ENCODE measurements at places on chromosomes 4 and X.

GRCh38 chr4:139736274-139736660 lies 70.6 kb downstream of the MGST2 start:
- DNase-seq = no peak

GRCh38 chrX:72540318-72540717 lies 32.3 kb downstream of the HDAC8 start:
- DNase-seq = no peak

GRCh38 chr4:23811161-23811560 lies 78.7 kb downstream of the PPARGC1A start:
- no peak for DNase-seq

- DNase-seq = no peak
These were observed at the start of gene IGSF1 for GRCh38 chrX:131288738-131289511. TSS of gene IGSF1 (minus strand) at chrX:131289306. CDS start at chrX:131286674, 2,632 bp downstream.

DNA sequence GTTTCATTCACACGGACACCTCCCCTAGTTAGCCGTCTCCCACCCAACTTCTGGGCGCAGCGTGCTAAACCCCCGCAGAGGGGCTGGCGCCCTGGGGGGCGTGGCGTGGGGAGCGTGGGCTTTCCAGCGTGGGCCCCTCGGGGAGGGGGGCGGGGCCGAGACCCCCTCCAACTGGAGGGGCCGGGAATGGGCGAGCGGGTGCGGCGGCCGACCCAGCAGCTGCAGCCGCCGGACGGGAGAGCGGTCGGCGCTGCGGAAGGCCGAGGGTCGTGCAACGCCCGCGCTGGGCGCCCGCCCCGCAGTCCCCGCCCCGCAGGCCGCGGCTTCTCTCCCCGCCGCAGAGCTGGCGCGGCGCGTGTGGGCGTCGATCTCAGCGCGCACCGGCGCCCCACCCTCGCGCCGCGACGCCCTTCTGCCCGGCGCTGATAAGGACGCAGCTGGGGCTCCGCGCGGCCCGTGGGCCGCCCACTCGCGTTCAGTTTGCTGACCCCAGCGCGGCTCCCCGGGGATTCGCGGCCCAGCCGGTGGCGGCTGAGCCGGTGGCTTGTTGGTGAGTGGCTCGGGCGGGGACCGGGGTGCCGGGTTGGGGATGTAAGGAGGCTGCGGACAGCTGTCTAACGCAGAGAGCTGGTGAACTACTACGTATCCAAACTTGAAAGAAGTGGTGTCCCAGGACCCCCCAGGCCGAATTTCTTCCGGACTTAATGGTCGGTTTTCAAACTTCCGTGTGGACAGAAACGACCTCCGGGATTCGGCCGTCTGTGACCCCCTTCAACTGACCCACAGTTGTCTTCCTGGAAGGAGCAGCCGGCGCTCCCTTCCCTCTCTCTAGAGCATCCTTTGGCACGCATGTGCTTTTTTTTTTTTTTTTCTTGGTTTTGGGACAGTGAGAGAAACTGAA lies 1.5 kb downstream of the FHDC1 start:
- no peak for DNase-seq
